ENCODE measurements at places on chromosomes 3 and 15.

GRCh38 chr3:38966811-38967692, 84.7 kb downstream of the SCN11A start:
- DNase-seq, result no peak

DNA sequence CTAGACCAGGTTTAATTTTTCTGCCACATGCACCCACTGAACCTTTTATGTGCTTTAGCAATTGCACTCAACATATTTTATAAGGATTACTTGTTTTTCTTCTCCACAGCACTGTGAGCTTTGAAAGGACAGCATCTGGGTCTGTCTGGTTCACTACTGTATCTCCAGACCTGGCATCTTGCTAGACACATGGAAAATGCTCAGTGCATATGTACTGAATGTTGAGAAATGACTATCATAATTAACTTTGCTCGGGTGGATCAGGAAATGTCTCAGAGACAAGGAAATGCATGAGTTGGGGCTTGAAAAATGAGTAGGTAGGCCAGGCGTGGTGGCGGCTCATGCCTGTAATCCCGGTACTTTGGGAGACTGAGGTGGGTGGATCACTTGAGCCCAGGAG, 40.2 kb downstream of the DOCK3 start:
- no peak for DNase-seq

GRCh38 chr3:139601191-139601961, 61.8 kb upstream of the RBP1 start:
- no peak for DNase-seq

DNA sequence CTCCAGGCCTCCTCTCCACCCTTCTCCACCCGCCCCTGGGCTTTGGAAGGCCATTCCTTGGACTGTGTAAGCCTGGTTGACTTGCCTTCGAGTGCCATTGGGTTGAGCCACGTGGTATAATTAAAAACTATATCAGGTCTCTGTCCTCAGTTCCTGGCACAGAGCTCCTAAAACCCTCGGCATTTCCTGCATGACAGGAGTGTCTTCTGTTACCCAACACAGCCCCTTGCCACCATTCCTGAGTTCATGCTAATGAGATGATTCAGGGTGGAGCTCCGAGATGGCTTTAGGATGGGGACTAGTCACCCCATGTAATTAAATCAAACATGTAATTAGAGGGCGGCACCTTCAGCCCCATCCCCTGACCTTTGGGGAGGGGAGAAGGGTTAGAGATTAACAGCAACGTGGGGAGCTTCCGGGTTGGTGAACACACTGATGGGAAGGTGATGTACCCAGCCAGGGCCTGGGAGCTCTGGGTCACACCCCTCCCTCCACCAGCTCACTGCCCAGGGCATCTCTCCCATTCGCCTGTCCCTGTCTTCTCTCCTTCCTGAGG, 256.4 kb downstream of the FAM43A start:
- DNase-seq, result no peak

GRCh38 chr3:78889348-78889747, 878.5 kb downstream of the ROBO1 start:
- no peak for DNase-seq

DNA sequence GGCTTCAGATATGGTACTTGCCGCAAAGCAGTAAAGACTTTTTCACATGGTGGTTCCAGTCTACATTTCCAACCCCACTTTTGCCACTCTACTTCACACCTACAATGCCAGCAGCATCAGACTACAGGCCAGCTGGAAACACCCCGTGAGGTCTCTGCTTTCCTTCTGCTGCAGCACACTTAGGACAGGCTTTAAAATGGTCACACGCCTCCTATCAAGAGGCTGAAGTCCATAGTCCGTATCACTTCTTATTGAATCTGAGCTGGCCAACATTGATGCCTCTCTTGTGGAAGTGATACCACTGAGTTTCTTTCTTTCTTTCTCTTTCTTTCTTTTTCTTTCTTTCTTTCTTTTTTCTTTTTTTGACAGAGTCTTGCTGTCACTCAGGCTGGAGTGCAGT, 59.8 kb downstream of the ZNF860 start:
- DNase-seq, result no peak

Data from left renal cortex interstitium (tissue), 4 donors.